Stimulated activated naive CD8-positive, alpha-beta T cell treated with anti-CD3 and anti-CD28 coated beads, Interleukin-15, amount 100 ng/mL, for 72 hours (primary cell): ENCODE measurements at places on chromosomes 3 and 15.

DNA sequence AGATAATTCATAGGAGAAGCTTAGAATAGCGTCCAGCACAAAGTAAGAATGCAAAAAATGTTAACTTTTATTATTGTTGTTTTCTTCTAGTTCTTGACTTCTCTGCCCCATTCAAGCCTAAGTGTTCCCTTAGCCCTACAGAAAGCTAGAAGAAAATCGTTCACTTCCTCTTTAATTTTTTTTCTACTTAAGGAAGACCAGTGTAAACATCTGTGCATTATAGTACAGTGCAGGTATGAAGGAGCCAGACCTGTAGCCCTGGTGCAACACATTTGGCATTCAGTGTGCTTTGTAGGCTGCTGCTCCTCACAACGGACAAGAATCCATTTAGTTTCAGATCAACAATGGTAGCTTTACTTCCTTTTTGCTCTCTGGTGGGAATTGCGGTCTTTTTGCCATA, 127.8 kb upstream of the SLC7A14 start:
- no peak for DNase-seq

- no peak for DNase-seq
These were observed 3.8 kb downstream of the ZNF592 start for GRCh38 chr15:84752195-84752594.

- DNase-seq, result no peak
These were observed 21.6 kb upstream of the RARRES1 start for GRCh38 chr3:158753854-158754253.

- DNase-seq, result peak; percentile 63
These were observed 538 bp downstream of the ATOSA start for GRCh38 chr15:52678468-52679231.

GRCh38 chr3:10702961-10703740, 112.9 kb upstream of the SLC6A11 start:
- DNase-seq, result no peak

GRCh38 chr3:36894914-36895313, 49.9 kb downstream of the TRANK1 start:
- DNase-seq, result no peak

GRCh38 chr3:39112535-39112934, 5.1 kb downstream of the TTC21A start:
- DNase-seq, result no peak

- no peak for DNase-seq
These were observed 74.5 kb downstream of the CPNE4 start for GRCh38 chr3:131960324-131960723.

DNA sequence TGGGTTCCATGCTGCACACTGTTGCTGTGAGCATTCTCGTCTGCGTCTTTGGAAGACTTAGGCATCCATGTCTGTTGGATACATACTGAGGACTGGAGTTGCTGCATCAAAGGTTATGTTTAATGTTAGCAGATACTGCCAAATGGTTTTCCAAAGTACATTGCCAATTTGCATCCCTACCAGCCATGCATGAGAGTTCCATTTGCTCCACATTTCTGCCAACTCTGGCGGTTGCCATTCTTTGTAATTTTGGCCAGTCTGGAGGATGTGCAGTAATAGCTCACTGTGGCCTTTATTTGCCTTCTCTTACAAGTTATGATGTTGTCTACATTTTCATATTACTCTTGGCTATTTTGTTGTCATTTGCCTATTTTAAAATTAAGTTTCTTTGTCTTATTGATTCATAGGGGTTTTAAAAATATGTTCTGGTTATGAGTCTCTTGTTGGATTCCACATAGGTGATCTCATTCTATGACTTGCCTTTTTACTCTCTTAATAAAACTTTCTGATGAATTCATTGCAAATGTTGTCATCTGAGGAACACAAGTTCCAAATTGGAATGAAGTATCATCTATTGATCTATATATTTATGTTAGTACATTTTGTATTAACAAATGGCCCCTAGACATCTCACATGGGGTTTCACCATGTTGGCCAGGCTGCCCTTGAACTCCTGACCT, 42.1 kb downstream of the FBLN2 start:
- DNase-seq, result no peak
